ENCODE measurements at places on chromosomes 6 and 20.

GRCh38 chr6:75217193-75217592, 11.3 kb upstream of the COL12A1 start:
- no peaks in the 10 kb centered on the region for H3K4me1 ChIP-seq
- no peak overlapping the region for H3K4me3 ChIP-seq
- DNase-seq: no peak
- no peaks in the 10 kb centered on the region for H3K36me3 ChIP-seq
- peaks cover 60% of the 10 kb centered on the region for H3K27me3 ChIP-seq

DNA sequence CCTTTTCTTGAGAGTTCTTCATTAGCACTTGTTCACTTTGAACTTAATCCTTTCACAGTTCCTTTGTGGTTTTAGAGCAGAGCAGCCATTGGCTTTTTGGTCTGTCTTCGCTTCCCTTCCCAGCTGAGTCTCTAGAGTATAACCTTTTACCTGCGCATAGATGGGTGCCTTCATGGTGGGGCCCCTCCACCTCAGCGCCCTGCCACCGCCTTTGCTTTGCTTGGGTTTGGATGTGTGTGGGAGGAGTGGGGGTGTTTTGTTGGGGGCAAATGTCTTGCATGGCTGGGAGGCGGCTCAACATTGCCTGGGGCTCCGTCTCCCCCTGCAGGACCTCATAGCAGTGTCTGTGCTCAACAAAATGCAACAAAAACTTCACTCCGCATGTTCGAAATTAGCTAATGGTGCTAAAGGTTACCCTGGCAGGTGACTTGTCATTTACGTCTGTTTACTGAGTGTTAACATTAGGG, 11.9 kb downstream of the PYGB start:
- H3K36me3 ChIP-seq: peaks cover 2% of the 10 kb centered on the region
- no peak overlapping the region for H3K27ac ChIP-seq
- peaks cover 6% of the 10 kb centered on the region for H3K4me1 ChIP-seq
- H3K4me3 ChIP-seq: no peak overlapping the region
- no peaks in the 10 kb centered on the region for H3K27me3 ChIP-seq
- no peak for DNase-seq

- H3K4me1 ChIP-seq: peaks cover 9% of the 10 kb centered on the region
- H3K27me3 ChIP-seq: no peaks in the 10 kb centered on the region
- H3K4me3 ChIP-seq: peak overlapping the region; percentile 12
- H3K36me3 ChIP-seq: no peaks in the 10 kb centered on the region
- DNase-seq: no peak
- peak overlapping the region; percentile 53 for H3K27ac ChIP-seq
These were observed 268.1 kb downstream of the UST start for GRCh38 chr6:149014631-149015534.

- H3K36me3 ChIP-seq: peaks cover 5% of the 10 kb centered on the region
- no peak for DNase-seq
- H3K4me1 ChIP-seq: peaks cover 2% of the 10 kb centered on the region
- H3K4me3 ChIP-seq: no peak overlapping the region
- H3K27me3 ChIP-seq: peaks cover 30% of the 10 kb centered on the region
- no peak overlapping the region for H3K27ac ChIP-seq
These were observed 9.3 kb upstream of the NCR2 start for GRCh38 chr6:41326092-41326491.

GRCh38 chr6:116763906-116764628, 1.5 kb downstream of the FAM162B start:
- H3K4me3 ChIP-seq: no peak overlapping the region
- no peak for DNase-seq
- H3K36me3 ChIP-seq: peaks cover 12% of the 10 kb centered on the region
- peaks cover 8% of the 10 kb centered on the region for H3K4me1 ChIP-seq
- peaks cover 66% of the 10 kb centered on the region for H3K27me3 ChIP-seq
- H3K27ac ChIP-seq: no peak overlapping the region

DNA sequence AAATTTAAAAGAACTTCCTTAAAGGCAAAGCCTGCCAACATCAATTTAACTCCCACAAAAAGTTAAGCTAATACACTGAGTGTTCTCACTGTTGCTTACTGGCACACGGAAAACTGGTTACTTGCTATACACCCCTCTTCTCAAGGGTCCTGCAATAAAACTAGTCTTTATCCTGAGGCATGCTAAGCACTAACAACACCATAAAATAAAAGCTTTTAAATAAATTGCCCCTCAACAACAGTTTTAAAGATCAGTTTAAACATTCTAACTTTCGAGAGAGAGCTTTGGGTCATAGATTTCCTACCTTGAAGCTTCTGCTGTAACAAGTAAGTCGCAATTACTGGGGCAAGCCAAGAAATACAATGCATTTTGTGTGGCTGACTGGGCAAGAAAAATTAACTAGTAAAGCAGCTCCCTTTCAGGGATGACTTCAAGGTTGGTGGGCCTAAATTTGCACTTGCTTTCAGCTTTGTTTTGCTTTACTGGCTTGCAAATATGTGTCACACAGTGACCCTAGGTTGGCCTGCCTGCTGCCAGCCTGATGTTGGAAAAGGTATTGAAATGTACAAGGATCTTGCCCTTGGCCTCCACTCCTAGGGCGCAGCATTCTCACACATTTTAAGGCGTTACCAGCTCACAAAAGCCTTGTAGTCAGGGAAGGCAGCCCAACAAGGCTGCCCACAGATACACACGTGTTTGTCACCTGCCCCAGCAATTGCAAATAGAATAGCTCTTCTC, 4.0 kb upstream of the HEY2 start:
- no peak overlapping the region for H3K27ac ChIP-seq
- H3K36me3 ChIP-seq: peaks cover 4% of the 10 kb centered on the region
- no peak for DNase-seq
- peaks cover 42% of the 10 kb centered on the region for H3K27me3 ChIP-seq
- H3K4me3 ChIP-seq: no peak overlapping the region

DNA sequence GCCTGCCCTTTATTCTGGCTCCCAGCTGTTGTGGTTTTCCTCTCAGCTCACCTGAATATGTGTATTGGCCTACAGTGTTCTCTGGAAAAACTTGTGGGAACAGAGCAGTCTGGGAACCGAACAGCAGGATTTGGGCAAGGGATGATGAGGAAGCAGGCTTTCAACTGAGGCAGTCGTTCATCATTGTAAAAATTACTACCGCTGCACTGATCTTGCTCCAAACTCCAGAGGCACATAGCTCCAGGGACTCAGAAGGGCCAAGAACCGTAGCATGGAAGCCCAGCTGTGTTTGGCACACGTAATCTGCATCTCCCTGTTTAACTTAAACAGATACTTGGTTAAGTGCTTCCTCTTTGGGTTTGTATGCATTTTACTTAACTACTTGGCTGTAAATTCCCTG, 48.3 kb upstream of the EEF1A1 start:
- peaks cover 2% of the 10 kb centered on the region for H3K4me1 ChIP-seq
- H3K36me3 ChIP-seq: no peaks in the 10 kb centered on the region
- no peak overlapping the region for H3K27ac ChIP-seq
- H3K27me3 ChIP-seq: no peaks in the 10 kb centered on the region
- DNase-seq: no peak

DNA sequence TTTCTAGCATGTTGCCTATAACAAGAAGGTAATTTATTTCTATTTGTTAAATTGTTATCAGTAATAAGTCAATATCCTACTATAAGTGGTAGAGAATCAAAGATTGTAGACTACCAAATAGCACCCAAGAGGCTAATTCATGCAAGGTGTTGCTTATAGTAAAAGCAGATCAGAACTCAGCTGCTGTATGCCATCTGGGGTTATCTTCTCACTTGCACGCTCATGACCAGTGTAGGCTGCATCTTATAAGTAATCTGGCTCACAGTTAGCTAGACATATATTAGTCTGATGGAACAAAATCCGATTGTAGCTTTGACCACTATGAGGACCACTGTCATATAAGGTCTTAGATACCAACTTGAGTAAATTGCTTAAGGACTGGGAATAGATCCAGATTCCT, 17.0 kb downstream of the TOP1 start:
- DNase-seq: no peak
- H3K4me1 ChIP-seq: peaks cover 57% of the 10 kb centered on the region

DNA sequence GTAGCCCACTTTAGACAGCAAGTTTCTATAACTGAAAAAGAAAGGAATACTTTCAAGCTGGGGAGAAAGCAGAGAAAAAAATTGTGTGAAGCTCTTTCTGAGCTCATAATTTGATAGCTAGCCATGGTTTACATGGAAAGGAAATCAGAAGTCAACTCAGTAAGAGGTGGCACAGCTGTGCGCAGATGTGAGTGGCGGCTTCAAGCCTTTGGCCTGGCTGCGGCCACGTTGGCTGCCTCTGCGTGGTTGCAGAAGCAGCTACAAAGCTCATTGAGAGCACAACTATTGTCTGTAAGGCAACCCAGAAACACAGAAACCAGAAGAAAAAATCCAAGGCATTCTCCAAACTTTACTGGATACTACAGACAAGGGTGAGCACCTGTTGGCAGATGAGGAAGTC, 136.9 kb downstream of the SASH1 start:
- no peak for DNase-seq
- no peak overlapping the region for H3K4me3 ChIP-seq
- H3K27me3 ChIP-seq: peaks cover 26% of the 10 kb centered on the region
- H3K4me1 ChIP-seq: no peaks in the 10 kb centered on the region
- H3K27ac ChIP-seq: no peak overlapping the region

DNA sequence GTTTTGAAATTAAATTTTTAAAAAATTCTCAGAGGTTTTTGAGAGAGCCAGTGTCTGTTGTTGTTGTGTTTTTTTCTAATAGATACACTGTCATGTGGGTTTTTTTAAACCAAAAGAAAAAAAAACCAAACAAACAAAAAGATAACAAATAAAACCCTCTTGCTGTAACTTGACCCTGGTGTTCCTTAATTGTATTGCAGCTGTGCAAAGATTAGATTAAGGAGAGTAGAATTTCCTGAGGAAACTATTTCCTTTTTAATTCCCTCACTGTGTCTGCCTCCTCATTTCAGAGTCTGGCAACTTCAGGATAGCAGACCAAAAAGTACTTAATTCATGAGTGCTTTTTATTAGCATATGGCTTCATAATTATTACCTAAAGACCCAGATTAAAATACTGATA, 281.9 kb downstream of the EPM2A start:
- H3K4me3 ChIP-seq: no peak overlapping the region
- no peaks in the 10 kb centered on the region for H3K36me3 ChIP-seq
- H3K4me1 ChIP-seq: no peaks in the 10 kb centered on the region
- no peak overlapping the region for H3K27ac ChIP-seq

GRCh38 chr20:59402681-59403080, 102.3 kb downstream of the EDN3 start:
- H3K4me1 ChIP-seq: peaks cover 5% of the 10 kb centered on the region
- peaks cover 27% of the 10 kb centered on the region for H3K27me3 ChIP-seq
- H3K27ac ChIP-seq: no peak overlapping the region
- H3K4me3 ChIP-seq: no peak overlapping the region

GRCh38 chr20:6637160-6637579, 130.3 kb upstream of the BMP2 start:
- no peak overlapping the region for H3K27ac ChIP-seq
- H3K36me3 ChIP-seq: no peaks in the 10 kb centered on the region

DNA sequence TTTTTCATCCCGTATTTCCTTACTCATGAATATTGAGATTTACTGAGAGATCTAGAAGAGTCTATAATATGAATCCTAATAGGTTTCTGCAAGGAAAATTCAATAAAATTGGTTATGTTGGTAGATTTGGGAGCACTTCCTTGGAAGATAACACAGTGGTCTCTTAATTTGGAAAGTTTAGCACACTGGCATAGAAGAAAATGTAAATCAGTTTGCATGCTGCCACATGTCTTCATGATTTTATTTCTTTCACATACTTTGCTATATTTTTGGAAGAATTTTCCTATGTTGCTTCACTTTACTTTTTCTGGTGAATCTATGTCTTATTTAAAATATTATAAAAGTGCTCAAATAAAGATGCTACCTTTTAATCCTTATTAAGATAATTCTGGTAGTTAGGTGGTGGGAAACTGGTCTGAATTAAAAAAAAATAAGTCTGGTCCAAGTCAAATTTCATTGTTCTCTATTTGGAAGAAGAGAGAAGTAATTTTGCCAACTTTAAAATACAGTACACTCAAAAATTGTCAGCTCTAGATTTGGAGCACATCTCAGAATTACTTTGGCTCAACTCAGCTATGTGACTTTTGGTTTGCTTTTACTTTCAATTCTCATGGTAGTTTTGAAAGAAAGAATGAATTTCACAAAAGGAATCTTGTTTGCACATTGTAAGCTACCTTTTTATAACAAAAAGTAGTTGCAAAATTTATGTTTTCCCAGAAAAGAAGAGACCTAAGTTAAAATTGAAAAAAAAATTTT, 197.3 kb downstream of the CENPW start:
- DNase-seq: no peak
- no peaks in the 10 kb centered on the region for H3K4me1 ChIP-seq
- H3K27ac ChIP-seq: no peak overlapping the region
- H3K36me3 ChIP-seq: peaks cover 2% of the 10 kb centered on the region
- no peak overlapping the region for H3K4me3 ChIP-seq

DNA sequence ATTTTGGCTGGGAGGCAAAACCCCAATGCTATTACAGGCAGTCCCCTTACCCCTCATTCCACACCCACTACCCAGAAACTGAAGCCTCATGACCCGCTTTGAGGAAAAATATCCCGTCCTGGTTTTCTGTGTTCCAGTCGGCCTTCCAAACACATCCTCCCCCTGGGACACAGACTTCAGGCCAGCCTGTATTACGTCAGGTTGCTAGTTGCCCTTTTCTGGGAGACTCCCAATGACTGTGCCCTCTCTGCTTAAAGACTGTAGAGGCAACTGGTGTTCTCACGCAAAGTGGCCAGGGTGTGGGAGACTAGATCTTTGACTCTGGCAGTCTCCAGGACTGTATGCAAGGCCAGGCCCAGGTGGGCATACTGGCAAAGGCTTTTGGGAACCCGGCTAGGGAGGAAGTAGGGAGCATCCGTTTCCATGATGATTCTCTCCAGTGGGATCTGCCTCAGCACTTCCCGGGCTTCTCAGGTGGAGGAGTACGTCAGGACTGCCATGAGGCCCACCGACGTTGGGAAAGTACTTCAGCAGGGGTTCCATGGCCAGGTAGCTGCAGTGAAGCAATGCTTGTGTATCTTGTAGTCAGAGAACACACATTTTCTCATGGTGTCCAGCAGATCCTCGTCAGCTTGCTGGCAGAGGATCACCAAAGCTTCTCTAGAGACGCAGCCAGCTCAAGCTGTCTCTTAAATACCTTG, 34.9 kb downstream of the DYNLT1 start:
- no peak overlapping the region for H3K4me3 ChIP-seq
- no peak overlapping the region for H3K27ac ChIP-seq
- no peak for DNase-seq

GRCh38 chr6:24658573-24659560, 7.8 kb downstream of the TDP2 start:
- no peak overlapping the region for H3K4me3 ChIP-seq
- DNase-seq: no peak
- H3K27ac ChIP-seq: no peak overlapping the region
- no peaks in the 10 kb centered on the region for H3K27me3 ChIP-seq

DNA sequence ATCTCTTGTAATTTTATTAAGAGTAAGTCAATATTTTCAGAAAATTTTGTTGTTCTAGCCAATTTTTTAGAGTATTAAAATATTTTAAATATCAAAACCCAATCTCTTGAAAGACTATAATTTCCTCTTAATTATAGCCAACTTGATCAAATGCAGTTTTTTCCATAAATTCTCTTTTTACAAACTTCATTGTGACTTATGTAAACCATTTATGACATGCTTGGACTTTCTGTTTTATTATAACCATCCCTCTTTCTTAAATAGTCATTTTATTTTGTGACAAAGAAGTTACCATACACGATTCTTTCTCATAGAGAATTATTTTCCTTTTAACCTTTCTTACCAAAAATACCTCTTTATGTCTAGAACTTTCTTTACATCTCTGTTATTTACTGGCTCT, 1075.5 kb downstream of the KHDRBS2 start:
- H3K4me1 ChIP-seq: no peaks in the 10 kb centered on the region
- H3K36me3 ChIP-seq: no peaks in the 10 kb centered on the region
